ENCODE measurements at places on chromosomes 12 and 14.

DNA sequence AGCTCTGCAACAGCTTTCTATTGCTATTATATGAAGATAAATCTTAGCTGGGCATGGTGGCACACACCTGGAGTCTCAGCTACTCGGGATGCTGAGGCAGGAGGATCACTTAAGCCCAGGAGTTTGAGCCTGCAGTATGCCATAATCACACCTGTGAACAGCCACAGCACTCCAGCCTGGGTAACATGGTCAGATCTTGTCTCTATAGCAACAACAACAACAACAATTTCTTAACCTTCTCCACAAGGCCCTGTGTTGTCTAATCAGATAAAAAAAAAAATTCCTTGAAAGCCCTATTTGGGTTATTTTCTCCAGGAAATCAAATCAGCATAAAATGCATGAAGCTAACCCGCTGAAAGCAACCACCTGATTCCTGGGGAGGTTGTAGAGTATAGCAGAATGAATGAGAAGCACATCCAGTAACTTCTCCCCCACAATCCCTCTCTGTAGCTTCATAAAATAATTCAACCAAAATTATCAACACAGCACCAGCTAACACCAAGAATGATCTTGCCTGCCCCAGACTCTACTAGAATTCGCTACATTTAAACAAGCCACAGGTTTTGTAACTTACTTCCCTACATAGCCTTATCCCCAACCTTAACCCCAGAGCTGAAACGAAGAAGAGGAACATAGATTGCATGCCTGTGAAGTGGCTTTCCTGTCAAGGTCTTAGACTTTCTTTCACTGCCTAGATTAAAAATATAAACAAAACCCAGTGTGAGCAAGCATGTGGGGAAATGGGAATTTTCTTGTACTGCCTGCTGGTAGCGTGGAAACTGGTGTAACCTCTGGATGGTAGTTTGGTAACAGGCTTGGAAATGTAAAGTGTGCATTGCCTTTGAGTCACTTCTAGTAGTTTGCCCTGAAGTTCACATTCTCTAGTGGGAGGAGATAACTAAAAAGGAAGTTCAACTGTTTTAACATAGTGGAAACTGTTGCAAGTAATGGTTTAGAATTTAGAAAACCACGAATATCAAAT lies 6.0 kb upstream of the STK38L start:
- no peak for DNase-seq

DNA sequence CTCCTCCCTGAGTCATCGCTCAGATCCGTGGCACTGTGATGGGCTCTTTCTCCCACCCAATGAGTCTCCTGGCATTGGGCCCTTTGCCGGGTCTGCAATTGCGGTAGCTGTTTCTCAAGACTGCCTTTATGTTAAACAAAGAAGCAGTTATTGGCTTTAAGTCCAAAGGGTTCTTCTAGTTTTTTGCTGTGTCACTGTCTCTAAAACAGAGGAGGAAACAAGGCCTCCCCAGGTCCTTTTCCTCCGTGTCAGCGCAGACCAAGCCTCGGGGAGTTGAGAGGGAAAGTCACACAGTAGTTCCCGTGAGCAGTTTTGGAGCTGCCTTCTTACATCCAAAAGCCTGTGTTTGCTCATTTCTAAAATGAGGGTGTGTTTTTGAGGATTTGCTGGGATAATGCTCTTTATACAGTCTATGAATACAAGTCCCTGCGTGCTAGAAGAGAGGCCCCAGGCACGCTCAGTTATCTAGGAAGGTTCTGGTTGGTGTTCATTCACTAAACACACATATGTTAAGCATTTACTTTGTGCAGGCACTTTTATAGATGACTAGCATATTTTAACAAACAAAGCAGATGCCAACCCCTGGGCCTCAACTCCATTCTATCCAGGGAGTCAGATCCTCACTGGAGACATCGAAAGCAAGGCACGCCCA lies 126.0 kb upstream of the PZP start:
- no peak for DNase-seq

DNA sequence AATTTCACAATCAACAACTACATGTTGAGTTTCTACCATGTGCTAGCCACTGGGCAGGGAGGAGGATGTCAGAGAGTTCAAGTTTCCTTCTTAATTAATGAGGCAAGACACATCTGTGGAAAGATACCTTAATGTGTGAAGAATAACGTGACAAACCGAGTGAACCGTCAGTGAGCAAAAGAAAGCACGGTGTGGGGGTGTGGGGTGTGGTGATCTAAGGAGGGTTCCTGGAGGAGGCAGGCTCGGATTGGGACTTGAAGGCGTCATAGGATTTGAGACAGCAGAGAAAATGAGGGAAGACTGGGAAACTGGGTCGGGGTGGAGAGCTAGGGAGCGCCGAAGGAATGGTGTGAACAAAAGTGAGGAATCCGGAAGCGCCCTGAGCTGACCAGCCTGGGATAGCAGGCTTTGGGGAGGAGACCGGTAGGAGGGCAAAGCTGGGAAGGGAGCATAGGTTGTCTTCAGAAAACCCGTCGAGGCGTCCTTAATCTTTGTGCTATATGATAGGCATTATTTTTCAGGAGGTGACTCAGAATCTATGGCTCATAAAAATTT lies 22.3 kb downstream of the GALNT8 start:
- no peak for DNase-seq

DNA sequence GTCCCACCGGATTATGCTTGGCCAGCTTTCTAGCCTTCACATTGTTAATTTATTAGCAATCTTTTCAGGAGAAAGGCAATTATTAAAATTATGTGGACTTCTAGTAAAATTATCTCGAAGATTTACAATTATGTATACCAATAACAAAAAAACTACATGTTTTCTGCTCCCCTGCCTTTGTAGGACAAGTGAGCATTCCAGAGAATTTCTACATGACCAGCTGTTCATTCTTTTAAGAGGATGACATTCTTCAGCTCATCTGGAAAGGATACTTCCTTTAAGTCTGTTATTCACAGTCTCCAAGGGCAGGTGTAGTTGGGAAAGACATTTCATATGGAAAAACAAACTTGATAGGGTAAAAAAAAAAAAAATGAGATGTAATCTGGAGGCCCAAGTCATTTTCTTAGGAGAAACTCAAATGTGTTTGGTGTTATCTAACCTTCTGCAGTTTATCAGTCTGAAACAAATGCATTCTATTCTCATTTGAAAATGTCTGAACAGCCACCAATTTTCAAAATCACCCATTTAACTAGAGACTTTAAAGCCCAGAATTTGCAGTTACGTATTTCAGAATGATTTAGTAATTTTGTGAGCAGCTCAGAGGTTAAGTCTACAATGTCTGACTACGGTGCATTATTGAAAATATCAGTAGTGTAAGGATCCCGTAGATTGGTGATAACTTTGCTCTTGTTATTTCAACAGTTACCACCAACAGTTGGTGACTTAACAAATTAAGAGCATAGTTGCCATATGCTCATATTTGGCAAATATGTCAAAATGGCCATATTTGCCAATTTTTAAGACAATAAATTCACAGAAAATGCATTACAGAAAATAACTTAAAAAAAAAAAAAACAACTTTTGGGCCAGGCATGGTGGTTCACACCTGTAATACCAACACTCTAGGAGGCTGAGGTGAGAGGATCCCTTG lies 1.8 kb upstream of the PHLDA1 start:
- no peak for DNase-seq

DNA sequence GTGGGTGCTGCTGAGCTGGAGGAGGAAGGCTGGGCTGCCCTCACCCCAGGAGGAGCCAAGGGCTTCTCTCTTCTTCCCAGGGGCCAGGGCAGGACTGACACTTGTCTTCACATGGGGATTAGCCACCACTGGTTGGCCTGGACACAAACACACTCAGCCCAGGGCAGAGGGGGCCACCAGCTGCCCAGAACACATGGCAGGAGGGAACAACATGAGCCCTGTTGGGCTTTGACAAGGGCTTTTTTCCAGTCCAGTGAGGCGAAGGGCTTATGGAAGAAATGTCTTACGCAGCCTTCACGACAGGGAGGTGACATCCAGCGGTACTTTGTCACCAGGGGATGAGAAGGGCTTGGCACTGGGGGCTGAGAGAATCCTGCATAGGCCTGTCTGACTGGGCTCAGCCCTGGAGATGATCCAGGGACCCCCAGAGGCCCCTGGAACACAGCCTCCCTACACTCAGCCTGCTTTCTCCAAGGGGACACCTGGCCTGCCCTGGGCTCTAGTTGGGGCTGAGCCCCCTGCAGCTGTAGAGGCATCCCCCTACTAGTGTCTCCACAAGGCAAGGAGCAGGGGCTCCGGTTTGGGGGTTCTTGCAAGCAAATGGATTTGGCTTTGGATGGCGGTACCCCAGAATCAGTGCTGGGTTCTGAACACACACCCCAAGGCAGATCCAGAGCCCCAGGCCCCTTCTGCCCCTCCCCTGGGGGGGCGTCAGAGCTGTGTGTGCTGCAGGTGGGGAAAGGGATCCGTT lies 18.9 kb downstream of the ARL6IP4 start:
- no peak for DNase-seq

DNA sequence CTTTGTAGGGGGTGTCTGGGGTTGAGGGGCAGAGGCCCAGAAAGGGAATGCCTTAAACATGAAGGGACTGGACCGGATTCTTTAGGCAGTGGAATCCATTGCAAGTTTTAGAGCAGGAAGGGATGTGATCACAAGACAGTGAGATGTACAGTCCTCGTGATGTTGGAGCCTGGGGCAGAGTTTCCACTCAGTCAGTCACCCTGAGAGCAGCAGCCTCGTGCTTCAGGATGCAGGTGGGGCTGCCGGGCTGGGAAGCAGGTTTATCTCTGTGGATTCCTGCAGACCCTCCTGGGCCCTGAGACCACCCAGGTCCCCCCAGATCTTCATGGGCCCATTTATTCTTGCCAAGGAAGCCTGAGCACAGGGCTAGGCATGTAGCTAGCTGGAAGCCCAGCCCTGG lies 38.5 kb downstream of the RIN3 start:
- DNase-seq, result no peak

- no peak for DNase-seq
Measured at GRCh38 chr12:108530161-108530560, 15.1 kb downstream of the FICD start.

DNA sequence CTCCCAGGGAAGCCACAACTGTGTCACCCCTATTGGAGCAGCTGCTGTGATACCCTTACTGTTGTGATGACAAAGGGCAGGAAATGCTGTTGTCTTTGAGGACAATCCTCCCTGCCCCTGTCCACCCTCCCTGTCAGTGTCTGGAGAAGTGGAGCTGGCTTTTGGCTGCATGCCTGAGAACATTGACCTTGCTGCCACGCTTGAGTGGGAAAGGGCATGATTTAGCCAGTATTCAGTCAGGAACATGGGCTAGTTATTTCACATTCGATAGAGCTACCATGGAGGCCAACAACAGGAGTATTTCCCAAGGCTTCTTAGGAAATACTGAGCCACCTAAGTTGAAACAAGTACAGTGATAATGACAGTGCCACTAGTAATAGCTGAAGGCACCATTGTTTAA lies 59.4 kb downstream of the MYRFL start:
- DNase-seq, result no peak

DNA sequence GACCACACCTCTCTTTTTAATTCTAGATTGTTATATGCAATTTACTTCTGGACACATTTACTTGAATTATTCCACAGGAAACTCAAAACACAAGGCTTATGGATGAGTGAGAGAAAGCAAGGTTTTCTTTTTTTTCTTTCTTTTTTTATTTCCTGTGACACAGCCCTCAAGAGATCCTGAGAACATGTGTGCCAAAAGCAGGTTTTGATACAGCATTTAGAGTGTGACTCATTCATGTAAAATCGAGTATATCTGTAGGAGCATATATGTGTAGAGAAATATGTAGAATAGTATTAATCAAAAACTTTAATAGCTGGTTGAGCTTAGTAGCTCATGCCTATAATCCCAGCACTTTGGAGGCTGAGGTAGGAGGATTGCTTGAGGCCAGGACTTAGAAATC lies 4.4 kb upstream of the MAX start:
- DNase-seq, result no peak

DNA sequence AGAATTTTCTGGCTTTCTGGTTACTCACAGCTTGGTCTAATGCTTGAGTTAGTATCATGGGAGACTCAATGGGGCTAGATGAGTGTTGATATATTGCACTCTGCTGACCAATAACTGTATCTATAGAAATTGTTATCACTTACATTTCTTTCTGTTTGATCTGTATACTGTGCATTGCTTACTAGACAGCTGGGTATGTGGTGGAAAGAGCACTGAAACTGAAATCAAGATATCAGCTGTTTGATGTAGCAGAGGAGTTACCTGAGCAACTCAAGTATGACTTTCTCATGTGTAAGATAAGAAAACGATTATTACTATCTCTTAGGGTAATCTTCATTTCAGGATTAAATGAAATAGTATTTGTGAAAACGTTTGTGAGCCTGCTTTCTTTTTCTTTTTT lies 183.0 kb downstream of the SLC15A5 start:
- DNase-seq, result no peak

GRCh38 chr12:46187023-46187422 lies 81.8 kb downstream of the SLC38A1 start:
- DNase-seq, result no peak

GRCh38 chr14:64646103-64646502 lies 58.1 kb upstream of the PLEKHG3 start:
- DNase-seq, result no peak

- no peak for DNase-seq
Measured at GRCh38 chr12:105420046-105420445, 89.6 kb downstream of the C12orf75 start.

GRCh38 chr14:35687335-35687939 lies 121.7 kb downstream of the RALGAPA1 start:
- DNase-seq, result peak; percentile 47

GRCh38 chr14:86915406-86915805 lies 1077.6 kb downstream of the GALC start:
- no peak for DNase-seq

DNA sequence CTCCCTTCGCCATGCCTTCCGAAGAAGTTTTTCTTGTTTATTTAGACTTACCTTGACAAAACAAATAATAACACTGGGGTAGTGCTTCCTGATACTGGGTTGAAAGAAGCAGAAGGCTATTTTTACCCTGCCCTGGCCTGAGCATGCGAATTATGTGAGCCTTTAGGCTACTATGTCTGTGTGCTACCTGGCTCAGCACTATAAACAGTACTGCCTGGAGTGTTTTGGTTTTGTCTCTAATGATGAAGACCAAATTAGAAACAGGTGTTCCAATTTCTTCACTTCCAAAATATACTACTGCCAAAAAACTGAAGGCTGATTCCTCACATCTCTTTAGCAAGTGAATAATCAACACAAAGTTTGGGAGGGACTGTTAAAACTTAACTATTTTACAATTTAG lies 7.6 kb upstream of the OVCH1 start:
- no peak for DNase-seq

- DNase-seq, result peak; percentile 28
Measured at GRCh38 chr12:122079033-122079531, 526 bp downstream of the MLXIP start.

GRCh38 chr14:37198907-37199306 lies 1.2 kb downstream of the MIPOL1 start:
- DNase-seq, result no peak

- no peak for DNase-seq
Measured at GRCh38 chr12:117284140-117284539, 77.3 kb downstream of the NOS1 start.

DNA sequence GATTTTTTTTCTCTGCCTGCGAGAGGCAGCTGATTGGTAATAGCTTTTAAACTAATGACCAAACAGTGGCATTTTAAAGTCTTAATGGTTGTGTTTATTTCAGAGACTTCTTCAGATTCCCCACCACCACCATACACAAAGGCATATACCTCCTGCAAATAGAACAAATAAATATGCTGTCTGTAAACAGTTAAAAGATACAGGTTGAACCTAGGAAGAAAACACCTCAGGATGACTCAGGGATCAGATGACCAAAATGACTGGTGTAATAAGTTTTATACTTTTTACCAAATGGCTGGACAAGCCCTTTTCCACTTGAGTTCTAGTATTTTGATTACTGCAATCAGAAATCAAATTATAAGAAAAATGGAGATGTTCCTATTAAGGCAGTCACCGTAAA lies 364.1 kb downstream of the PAWR start:
- no peak for DNase-seq

All from DND-41 (cell line).